Placental pericyte (primary cell): ENCODE measurements at places on chromosomes 11 and 22. TPM values are rescaled to one million over a fixed set of nuclear protein-coding genes. Genes with fewer than 3 reads are reported as not detected.

Gene SLC22A6
- not detected in 2 replicates for total RNA-seq

Gene FGF4
- total RNA-seq: not detected in 2 replicates

Gene RIN1
- total RNA-seq: 23.0 and 56.7 TPM in 2 replicates

Gene CEND1
- total RNA-seq: 0.22 and 1.4 TPM in 2 replicates
